ENCODE measurements at places on chromosomes 7 and 10.

GRCh38 chr10:69644658-69645295 lies 14.7 kb downstream of the FAM241B start:
- H3K36me3 ChIP-seq = no peaks in the 10 kb centered on the region
- no peak overlapping the region for H3K4me3 ChIP-seq
- no peak overlapping the region for H3K27ac ChIP-seq
- H3K4me1 ChIP-seq = peaks cover 2% of the 10 kb centered on the region

GRCh38 chr7:71633551-71634008 lies 501.6 kb downstream of the GALNT17 start:
- H3K27ac ChIP-seq = peak overlapping the region; percentile 82
- peak; percentile 75 for DNase-seq
- peaks cover 5% of the 10 kb centered on the region for H3K36me3 ChIP-seq

- no peak overlapping the region for H3K27ac ChIP-seq
- no peak for DNase-seq
- no peak overlapping the region for H3K4me3 ChIP-seq
- peaks cover 1% of the 10 kb centered on the region for H3K36me3 ChIP-seq
- no peaks in the 10 kb centered on the region for H3K27me3 ChIP-seq
These were observed 729.8 kb downstream of the LRMDA start for GRCh38 chr10:76161301-76161582.

DNA sequence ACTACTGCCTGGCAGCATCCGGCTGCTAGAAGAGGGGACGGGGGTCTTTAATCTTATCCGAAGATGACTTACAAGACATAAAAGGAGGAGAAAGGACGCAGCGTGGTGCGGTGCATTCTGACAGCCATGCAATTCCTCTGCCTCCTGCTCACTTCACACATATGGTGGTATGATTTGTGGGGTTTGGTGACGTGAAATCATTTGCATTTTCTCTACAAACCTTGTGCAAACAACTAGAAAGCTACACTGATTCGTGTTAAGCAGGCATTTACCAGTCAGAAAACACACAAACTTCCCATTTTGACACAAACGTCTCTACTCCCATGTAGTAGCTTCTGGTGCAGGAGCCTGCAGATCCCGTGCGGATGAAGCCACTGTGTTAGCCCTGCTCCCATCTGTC lies 6.8 kb upstream of the TCERG1L start:
- no peak overlapping the region for H3K27ac ChIP-seq
- no peak overlapping the region for H3K4me3 ChIP-seq
- no peaks in the 10 kb centered on the region for H3K27me3 ChIP-seq
- DNase-seq = no peak
- peaks cover 4% of the 10 kb centered on the region for H3K4me1 ChIP-seq

- no peak for DNase-seq
- H3K4me1 ChIP-seq = 0 out of 2 replicates have a peak, but pooled peaks cover 8% of the 10 kb centered on the region
- H3K27ac ChIP-seq = no peak overlapping the region
- H3K36me3 ChIP-seq = peaks cover 8% of the 10 kb centered on the region
These were observed 229.9 kb downstream of the KIAA1217 start for GRCh38 chr10:24438800-24439199.

- peak; percentile 32 for DNase-seq
These were observed 1.3 kb downstream of the UBE2H start for GRCh38 chr7:129951226-129952085.

GRCh38 chr10:97898429-97898828 lies 48.8 kb downstream of the GOLGA7B start:
- H3K27ac ChIP-seq = no peak overlapping the region
- no peaks in the 10 kb centered on the region for H3K27me3 ChIP-seq
- peaks cover 2% of the 10 kb centered on the region for H3K4me1 ChIP-seq

GRCh38 chr7:27918503-27918902 lies 178.5 kb downstream of the TAX1BP1 start:
- H3K27ac ChIP-seq = no peak overlapping the region
- DNase-seq = no peak
- H3K4me3 ChIP-seq = no peak overlapping the region

GRCh38 chr10:55704950-55705349 lies 656.1 kb downstream of the ZWINT start:
- H3K4me3 ChIP-seq = no peak overlapping the region
- no peaks in the 10 kb centered on the region for H3K4me1 ChIP-seq
- H3K27me3 ChIP-seq = no peaks in the 10 kb centered on the region
- H3K27ac ChIP-seq = no peak overlapping the region

GRCh38 chr7:47371317-47371716 lies 210.6 kb downstream of the TNS3 start:
- H3K27ac ChIP-seq = no peak overlapping the region
- H3K27me3 ChIP-seq = no peaks in the 10 kb centered on the region
- peaks cover 2% of the 10 kb centered on the region for H3K4me1 ChIP-seq

- no peaks in the 10 kb centered on the region for H3K4me1 ChIP-seq
- no peak for DNase-seq
- no peaks in the 10 kb centered on the region for H3K36me3 ChIP-seq
- no peaks in the 10 kb centered on the region for H3K27me3 ChIP-seq
These were observed 4.4 kb upstream of the SEMA3C start for GRCh38 chr7:80923211-80923612.

DNA sequence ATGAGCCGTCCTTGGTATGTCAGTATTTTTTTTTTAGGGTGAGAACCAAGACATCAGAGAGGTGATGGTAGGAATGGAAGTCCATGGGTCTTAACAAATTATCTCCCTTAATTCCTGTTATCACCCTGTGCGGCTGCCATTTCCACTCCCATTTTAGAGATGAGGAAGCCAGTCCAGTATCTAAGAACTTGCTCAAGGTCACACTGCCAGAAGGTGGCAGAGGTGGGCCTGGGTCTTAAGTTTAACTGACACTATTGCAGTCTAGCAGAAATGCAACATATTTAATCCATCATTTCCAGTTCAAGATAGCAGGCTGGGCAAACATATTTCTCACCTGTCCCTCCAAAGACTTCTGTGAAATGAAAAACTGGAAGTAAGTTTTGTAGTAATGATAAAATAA lies 108.3 kb downstream of the GLI3 start:
- H3K27me3 ChIP-seq = no peaks in the 10 kb centered on the region
- no peak overlapping the region for H3K27ac ChIP-seq
- no peak for DNase-seq

DNA sequence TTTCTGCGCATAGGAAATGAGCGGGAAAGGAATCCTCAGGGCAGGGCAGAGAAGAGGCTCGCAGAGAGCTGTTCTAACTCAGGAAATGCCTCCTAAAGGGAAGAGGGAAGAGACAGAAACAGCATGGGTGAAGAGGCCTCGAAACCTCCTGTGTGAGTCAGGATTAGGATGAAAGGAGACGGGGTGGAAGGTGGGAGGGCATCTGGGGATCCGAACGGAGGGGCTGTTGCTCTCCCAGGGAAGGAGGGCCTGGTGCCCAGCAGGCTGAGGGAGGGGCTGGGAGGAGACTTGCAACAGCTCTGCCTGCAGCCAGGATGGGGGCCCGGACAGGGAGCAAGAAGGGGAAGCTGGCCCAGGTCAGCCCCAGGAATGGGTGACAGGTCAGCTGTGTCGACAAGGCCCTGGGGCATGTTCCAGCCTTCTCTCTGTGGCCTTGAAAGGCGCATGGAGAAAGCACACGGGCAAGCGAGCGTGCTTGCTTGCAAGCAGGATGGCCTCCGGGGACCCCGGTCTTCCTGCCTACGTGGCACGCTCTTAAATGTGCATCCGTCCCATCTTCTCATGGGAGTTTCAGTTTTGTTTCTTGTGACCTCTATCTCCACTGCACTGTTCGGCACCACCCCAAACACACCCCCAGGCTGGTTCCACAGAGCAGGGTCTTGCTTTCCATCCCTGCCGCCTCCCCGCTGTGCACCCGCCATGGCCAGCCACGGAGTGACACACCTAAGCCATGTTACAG lies 63.5 kb downstream of the HIPK2 start:
- peaks cover 20% of the 10 kb centered on the region for H3K36me3 ChIP-seq
- peaks cover 15% of the 10 kb centered on the region for H3K4me1 ChIP-seq
- H3K4me3 ChIP-seq = peak overlapping the region; percentile 43
- H3K27ac ChIP-seq = no peak overlapping the region
- peak; percentile 51 for DNase-seq
- no peaks in the 10 kb centered on the region for H3K27me3 ChIP-seq

- no peak overlapping the region for H3K4me3 ChIP-seq
- H3K27ac ChIP-seq = no peak overlapping the region
- H3K27me3 ChIP-seq = no peaks in the 10 kb centered on the region
- no peaks in the 10 kb centered on the region for H3K36me3 ChIP-seq
- no peak for DNase-seq
These were observed 348.6 kb downstream of the AUTS2 start for GRCh38 chr7:69946901-69947300.

DNA sequence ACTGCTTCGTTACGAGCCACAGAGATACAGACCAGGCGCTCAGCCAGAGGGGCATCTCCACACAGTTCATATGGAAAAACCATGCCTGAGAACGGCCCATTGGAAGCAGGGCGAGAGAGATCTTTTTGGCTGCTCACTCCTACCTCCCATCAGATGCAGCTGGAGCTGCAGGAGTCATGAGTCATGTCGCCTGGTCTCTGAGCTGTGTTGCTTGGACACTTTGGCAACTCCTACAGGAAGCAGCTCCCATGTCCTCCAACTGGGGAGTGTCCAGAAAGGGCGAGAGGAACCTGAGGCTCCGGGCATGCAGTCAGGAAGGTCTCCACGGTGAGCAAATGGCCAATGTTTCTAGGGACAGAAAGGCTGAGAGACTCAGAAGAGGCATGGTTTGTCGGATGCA lies 24.9 kb downstream of the INSIG1 start:
- H3K27me3 ChIP-seq = no peaks in the 10 kb centered on the region
- H3K36me3 ChIP-seq = no peaks in the 10 kb centered on the region
- H3K27ac ChIP-seq = no peak overlapping the region
- no peaks in the 10 kb centered on the region for H3K4me1 ChIP-seq
- H3K4me3 ChIP-seq = no peak overlapping the region

DNA sequence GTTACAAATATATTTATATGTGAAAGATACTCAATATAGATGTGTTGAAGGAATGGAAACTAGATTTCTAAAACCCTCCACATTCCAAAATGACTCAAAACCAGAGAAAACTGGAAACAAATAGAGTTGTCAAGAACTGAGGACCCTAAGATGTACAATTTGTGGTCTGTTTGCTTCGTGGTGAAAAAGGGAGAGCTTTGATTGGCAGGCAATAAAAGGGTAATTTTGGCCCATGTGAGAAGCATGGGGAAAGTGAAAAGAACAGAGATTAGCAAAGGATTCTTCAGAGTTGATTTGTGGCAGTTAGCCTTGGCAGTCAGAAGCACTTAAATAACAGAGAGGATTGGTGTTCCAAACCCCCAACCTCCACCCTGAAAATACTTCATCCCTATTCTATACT lies 37.1 kb upstream of the DKK1 start:
- DNase-seq = no peak
- H3K4me1 ChIP-seq = no peaks in the 10 kb centered on the region
- H3K27me3 ChIP-seq = no peaks in the 10 kb centered on the region
- H3K36me3 ChIP-seq = no peaks in the 10 kb centered on the region
- H3K4me3 ChIP-seq = no peak overlapping the region

GRCh38 chr10:98666276-98666675 lies 219.5 kb upstream of the HPS1 start:
- H3K27ac ChIP-seq = no peak overlapping the region
- no peak for DNase-seq
- H3K36me3 ChIP-seq = peaks cover 15% of the 10 kb centered on the region
- no peaks in the 10 kb centered on the region for H3K27me3 ChIP-seq

GRCh38 chr7:115479448-115479847 lies 551.1 kb downstream of the TFEC start:
- H3K36me3 ChIP-seq = no peaks in the 10 kb centered on the region
- DNase-seq = no peak
- no peak overlapping the region for H3K4me3 ChIP-seq
- H3K27me3 ChIP-seq = no peaks in the 10 kb centered on the region
- H3K4me1 ChIP-seq = no peaks in the 10 kb centered on the region
- no peak overlapping the region for H3K27ac ChIP-seq

DNA sequence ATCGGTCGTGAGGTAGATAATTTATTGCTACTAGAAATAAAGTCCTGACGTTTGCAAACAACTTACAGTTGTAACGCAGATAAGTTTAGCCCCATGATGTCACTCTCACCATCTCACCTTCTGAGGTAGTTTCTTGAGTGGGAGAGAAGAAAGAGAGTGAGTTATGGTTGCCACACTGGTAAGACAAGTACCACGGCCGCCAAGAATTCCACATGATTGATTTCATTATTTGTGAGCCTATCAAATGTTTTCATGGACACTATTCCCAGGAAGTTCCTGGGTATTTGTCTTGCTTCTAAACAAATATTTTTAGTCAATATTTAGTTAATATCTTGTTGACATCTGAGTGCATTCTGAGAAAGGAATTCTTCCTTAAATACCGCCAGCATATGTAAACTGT lies 339.4 kb upstream of the KIAA1217 start:
- H3K36me3 ChIP-seq = no peaks in the 10 kb centered on the region
- DNase-seq = no peak
- peaks cover 9% of the 10 kb centered on the region for H3K4me1 ChIP-seq
- no peak overlapping the region for H3K27ac ChIP-seq
- no peaks in the 10 kb centered on the region for H3K27me3 ChIP-seq
- H3K4me3 ChIP-seq = no peak overlapping the region

DNA sequence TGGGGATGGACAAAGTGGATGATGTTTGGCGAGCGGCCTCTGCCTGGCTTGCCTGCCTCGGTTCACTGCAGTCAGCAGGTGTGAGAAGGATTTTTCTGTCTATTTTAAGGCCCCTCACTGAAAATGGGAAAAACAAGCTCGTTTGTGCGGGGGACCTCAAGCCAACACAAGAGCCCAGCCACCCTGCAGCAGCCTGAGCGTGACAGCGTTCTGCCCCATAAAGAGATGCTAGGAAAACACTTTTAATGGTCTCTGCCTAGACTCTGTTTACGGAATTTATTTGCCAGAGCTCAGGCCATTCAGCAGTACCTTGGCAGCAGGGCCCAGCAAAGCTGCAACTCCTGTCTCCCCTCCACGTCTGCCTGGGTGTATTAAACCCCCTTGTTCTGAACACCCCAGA lies 131.7 kb downstream of the GRK5 start:
- DNase-seq = no peak
- H3K36me3 ChIP-seq = no peaks in the 10 kb centered on the region
- no peak overlapping the region for H3K27ac ChIP-seq
- H3K4me1 ChIP-seq = no peaks in the 10 kb centered on the region
- H3K27me3 ChIP-seq = no peaks in the 10 kb centered on the region

DNA sequence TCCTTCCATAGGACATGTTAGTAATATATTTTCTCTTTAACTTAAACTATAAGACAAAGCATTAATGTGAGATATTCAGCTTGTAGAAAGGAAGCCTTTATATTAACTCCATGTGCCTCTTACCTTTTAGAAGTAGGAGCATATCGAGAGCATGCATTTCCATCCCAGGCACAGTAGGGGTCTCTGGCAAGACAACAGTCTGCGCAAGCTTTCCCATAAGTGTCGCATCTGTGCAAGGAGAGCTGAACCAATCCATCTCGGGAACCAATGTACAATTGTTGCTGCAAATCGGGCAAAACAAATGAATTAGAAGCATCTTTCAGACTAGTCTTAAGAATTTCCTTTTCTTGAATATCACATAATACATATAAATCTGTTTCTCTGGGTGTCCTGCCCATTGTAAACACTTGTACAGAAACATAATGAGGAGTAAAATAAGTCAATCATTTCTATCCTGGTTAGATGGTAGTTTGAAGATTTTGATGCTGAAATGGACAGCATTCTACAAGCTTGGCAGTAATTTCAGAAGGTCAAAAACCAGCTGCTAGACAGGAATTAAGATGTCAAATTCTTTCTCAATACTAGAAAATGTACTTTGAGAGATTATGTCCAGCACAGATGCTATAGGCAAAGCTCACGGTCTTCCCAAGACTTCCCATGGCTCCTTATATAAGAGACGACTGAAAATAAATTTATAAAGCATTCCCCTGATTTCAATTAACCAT lies 171.8 kb downstream of the SEMA3D start:
- H3K4me1 ChIP-seq = peaks cover 2% of the 10 kb centered on the region
- no peak overlapping the region for H3K27ac ChIP-seq
- no peak overlapping the region for H3K4me3 ChIP-seq
- no peaks in the 10 kb centered on the region for H3K36me3 ChIP-seq
- H3K27me3 ChIP-seq = no peaks in the 10 kb centered on the region

Data from H9 (cell line).